NCI-H2081 treated with DMSO at 0.1 percent for 48 hours (cell line): ENCODE measurements at places on chromosomes 16 and 17.

DNA sequence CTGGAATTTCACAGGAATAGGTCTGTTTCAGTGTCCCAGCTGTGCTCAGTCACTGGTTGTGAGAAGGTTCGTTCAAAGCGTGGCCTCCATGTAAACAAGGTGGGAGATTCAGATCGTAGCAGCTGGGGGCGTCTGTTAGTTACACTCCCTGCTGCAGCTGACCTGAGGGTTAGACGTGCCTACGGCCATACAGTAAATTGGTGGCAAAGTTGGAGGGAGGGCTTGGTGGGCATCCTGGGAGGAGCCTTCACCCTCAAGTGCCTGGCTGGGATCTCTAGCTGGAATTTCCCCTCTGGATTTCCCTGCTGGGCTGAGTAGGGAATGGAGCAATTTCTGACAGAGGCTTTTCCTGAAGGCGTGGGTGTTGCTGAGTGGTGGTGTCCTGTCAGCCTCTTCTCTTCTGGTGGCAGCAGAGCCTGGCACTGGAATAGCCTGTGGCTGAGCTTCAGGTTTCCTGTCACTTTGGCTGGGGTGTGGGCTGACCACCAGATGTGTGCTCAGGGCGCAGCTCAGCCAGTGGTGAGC lies 6.4 kb downstream of the FCSK start:
- DNase-seq = no peak

DNA sequence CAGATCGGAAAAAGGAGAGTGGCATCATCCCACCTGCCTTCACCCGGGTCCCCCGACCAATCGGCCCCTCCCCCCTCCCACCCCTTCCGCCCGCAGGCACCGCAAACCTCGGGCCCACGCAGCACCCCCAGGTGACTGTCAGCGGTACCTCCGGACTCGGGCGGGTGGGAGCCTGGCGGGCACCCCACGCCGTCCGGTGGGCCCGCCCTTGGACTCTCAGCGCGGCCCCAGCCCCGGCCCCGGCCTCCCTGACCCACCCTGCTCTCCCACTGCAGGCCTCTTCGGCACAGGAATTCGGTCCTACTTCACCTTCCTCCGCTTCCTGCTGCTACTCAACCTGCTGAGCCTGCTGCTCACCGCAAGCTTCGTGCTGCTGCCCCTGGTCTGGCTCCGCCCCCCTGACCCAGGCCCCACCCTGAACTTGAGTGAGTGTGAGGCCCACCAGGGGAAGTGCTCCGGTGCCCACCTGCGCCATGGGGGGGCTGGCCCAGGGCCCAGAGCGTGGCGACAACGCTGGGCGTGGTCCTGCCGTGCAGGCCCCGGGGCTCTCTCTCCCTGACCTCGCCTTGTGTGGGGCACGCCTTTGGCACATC lies 1.6 kb downstream of the TMC8 start:
- DNase-seq = no peak

DNA sequence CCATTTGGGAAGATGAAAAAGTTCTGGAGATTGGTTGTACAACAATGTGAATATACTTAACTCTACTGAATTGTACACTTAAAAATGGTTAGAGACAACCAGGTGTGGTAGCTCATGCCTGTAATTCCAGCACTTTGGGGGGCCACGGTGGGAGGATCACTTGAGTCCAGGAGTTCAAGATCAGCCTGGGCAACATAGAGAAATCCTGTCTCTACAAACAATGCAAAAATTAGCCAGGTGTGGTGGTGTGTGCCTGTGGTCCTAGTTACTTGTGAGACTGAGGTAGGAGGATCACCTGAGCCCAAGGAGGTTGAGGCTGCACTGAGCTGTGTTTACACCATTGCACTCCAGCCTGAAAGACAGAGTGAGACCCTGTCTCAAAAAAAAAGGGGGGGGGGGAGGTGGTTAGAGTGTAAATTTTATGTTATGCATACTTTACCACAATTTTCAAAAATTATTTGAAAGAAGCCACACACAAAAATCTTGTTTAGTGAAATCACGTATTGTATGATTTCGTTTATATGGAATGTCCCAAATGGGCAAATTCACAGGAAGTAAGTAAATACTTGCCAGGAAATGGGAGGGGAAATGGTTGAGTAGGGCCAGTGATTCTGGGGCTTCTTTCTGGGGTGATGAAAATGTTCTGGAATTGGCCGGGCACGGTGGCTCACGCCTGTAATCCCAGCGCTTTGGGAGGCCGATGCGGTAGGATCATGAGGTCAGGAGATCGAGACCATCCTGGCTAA lies 37.1 kb upstream of the AMZ2 start:
- DNase-seq = no peak

DNA sequence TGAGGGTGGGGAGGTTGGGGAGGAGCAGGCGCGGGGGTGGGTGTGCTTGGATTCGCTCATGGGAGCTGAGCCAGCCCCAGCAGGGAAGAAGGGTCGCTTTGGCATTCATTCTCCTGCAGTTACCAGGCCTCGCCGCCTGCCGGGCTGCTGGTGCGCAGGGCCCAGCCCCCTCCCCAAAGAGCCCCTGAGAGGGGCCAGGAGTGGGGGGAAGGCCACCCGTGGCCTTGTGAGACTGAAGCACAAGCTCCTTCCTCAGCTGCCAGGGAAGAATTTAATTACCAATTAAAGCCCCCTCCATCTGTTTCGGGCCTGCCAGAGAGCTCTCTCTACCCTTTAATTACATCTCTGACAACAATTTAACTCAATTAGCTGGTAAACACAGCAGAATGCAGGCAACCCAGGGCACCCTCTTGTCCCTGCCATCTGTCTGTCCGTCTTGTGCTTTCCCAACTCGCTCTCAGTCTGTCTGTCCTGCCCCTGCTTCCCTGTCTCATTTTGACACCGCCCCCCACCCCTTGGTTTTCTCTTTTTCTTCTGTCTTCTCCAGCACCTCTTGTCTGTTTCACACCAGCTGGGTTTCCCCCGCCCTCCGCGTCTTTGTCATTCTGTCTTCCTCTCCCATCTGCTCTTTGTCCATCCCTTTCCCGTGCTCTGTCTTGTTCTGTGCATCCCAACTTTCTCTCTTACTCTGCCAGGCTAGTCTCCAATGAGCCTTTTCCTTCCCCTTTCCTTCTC lies 32.7 kb downstream of the CDK5RAP3 start:
- peak; percentile 95 for DNase-seq

DNA sequence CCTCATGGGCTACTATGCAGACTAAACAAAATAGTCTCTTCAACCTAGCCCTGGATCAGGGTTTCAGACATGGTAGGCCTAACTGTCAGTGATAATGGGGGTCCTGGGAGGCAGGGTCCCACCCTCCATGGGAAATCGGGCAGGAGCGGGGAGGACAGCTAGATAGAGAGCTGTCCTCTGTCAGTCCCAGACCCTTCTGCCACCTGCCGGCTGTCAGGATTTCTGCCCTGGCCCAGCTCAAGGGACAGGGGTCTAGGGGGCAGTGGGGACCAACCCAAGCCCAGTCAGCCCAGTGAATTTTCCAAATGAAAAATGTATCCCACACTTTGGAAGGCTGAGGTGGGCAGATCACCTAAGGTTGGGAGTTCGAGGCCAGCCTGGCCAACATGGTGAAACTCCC lies 5.3 kb downstream of the CA7 start:
- DNase-seq = no peak

DNA sequence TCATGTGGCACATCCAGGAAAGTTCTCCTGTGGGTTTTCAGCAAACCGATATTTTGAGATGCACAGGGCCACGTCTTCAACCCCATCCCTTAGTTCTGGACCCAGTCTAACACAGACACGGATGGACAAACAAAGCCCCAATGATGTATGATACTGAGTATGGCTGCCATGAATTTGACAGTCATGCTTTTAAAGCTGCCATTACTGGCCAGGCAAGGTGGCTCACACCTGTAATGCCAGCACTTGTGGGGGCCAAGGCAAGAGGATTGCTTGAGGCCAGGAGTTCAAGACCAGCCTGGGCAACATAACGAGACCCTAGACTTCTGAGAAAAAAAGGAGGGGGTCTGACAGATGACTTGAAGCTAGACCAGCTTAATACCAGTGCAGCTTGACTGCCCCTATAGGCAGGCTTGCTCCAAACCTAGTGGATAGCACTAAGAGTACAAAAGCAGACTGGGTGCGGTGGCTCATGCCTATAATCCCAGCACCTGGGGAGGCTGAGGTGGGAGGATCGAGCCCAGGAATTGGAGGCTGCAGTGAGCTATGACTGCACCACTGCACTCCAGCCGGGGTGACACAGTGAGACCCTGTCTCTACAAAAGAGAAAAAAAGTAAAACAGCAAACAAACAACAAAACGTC lies 10.8 kb upstream of the ZNF629 start:
- DNase-seq = no peak

DNA sequence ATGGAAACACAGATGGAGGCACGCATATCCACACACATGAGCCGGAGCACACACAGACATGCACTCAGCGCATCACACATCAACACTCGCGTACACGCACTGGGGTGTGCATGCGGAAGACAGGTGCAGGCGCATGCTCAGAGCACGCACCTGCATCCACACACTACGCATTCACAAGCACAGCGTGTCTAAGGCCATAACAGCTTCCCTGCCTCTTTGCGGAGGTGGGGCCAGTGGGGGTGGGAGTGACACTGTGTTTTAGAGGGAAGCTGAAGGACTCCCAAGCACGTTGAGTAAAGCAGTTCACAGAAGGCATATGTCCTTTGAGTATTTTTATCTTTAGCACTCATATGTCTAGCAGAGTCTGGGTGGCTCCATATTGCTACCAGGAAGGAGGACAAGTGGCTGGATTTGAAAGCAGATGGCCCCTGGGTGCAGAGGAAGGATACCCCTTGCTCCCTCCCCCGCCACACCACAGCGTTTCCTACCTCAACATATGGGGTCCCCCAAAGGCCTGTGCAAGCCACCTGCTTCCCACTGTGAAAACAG lies 68.6 kb upstream of the TOB1 start:
- DNase-seq = no peak

- no peak for DNase-seq
These were observed 179.6 kb upstream of the TNRC6C start for GRCh38 chr17:77778636-77779489.

- DNase-seq = no peak
These were observed 117.5 kb downstream of the NOG start for GRCh38 chr17:56710986-56711385.

GRCh38 chr16:12063435-12063834 lies 86.9 kb downstream of the SNX29 start:
- DNase-seq = no peak

DNA sequence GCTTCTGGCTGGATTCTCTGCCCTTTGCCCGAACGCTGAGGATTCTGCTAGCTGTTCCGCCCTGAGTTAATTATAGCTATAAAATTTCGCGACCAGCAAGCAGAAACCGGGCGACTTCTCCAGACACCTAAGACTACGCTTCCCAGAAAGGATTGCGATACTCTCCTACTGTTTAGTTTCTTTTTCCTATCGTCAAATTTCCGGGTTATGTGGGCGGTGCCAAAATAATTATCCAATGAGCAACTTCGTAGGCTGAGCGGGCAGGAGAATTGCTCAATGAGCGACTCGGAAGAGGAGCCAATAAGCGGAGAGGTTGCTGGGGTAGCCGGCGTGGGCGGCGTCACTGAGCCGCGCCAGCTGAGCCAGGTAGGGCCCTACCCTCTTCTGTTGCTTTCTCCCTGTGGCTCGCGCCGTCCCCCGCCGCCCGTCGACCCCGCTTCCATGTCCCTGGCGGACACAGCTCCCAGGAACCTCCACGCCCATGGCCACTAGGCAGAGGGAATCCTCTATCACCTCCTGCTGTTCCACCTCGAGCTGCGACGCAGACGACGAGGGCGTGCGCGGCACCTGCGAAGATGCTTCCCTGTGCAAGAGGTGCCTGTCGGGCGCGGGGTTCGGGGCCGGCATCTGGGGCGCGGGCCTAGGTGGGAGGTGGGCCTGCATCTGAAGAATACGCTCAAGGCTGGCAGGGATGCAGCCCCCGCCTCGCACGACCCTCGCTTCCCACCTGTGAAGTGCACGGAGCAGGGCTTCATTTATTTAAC lies at the start of gene LCMT1:
Gene LCMT1 (plus strand): TSS at position 340 of the 764 bp plus-strand sequence. CDS start 142 bp downstream, at position 482.
- DNase-seq = peak; percentile 97

GRCh38 chr17:19613979-19614378 lies 34.6 kb upstream of the ALDH3A2 start:
- no peak for DNase-seq

GRCh38 chr17:77147357-77147801 lies 6.6 kb downstream of the SEC14L1 start:
- no peak for DNase-seq

DNA sequence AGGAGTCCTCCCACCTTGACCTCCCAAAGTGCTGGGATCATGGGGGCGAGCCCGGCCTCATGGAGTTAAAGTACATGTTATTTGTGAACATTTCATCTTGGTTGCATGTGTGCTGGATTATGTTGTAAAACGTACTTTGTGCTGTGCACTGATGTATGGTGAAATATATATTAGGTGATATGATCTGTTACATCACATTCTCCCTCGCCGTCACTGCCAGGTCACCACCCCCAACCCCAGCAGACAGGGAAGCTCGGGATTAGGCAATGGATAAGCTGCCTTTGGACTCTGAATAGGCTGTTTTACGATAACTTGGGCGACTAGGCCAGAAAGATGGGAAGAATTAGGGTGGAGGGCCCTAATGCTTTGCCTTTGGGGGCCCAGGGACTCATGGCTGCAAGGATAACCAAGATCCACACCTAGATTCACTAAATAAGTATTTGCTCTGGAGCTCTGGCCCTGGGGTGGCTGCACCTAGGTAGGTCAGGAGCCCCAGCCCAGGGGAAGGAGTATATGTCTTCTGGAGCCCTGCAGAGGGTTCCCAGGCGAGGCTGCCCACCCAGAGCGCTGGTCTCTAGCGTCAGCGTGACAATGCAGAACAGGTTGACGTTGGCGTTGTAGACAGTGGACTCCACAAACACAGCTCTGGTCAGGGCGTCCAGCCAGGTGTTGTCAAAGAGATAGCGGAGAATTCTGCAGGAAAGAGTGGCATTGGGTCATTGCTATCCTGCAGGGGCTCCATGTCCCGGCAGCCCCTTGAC lies 27.1 kb upstream of the GCSH start:
- no peak for DNase-seq

DNA sequence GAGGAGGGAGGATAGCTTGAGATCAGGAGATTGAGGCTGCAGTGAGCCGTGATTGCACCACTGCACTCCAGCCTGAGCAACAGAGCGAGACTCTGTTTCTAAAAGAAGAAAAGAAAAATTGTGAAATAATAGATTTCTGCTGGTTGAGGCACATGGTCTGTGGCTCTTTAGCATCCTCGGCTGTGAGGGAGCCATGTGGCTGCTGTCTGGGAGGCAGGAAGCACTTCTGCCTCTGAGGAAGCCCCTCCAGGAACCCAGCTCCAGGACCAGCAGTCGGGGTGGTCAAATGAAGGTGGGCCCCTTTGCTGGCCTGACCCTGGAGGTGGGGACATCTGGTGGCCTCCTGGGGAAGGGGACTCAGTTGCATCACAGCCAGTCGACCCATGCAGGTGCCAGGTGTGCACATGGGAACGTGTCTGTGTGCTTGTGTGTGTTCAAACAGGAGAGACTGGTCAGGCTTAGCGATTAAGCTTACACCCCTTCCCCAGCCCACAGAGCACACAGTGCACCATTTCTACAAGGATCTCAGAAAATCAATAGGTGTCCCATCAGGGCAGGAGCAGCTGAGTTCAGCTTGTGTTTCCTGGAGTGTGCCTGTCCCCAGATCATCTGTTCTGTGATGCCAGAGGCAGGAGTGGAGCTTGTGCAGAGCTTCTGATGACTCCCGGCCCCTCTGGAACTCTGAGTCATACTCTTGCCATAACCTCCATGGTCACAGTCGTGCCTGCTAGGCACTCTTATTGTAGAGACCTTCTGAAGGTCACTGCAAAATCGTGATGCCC lies 24.3 kb upstream of the MGAT5B start:
- no peak for DNase-seq

- no peak for DNase-seq
These were observed 4.5 kb downstream of the CFAP119 start for GRCh38 chr16:30757316-30757715.
